GM03348 (cell line): ENCODE measurements at places on chromosomes 6 and 20.

DNA sequence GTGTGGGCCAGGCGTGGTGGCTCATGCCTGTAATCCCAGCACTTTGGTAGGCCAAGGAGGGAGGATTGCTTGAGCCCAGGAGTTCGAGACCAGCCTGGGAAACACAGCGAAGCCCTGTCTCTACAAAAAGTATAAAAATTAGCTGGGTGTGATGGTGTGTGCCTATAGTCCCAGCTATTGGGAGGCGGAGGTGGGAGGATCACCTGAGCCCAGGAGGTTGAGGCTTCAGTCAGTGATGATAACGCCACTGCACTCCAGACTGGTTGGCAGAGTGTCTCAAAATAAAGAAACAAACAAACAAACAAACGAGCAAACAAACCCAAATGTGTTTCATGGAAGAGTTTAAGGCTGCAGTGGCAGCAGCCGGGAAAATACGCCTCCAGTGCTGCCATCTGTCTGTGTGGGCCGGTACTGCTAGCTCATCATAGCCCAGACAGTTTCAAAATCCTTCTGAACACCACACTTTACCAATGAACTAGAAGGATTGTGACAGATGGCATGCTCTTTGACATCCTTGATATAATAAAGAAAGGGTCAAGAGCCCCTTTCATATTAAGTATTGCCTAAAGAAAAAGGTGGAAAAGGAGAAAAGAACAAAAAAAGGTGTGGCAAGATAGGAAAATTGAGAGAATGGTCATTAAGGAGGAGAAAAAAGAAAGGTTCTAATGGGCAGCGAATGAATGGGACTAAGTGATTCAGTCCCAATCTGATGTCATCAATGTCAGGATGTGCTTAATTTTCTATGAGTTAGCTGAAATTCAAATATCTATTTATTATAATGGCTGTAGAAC, 298.6 kb downstream of the SYNE1 start:
- peak; percentile 62 for DNase-seq

GRCh38 chr6:32167154-32167760, 2.9 kb downstream of the EGFL8 start:
- no peak for DNase-seq

- peak; percentile 38 for DNase-seq
These were observed 196.5 kb downstream of the ARHGAP18 start for GRCh38 chr6:129513471-129513870.

DNA sequence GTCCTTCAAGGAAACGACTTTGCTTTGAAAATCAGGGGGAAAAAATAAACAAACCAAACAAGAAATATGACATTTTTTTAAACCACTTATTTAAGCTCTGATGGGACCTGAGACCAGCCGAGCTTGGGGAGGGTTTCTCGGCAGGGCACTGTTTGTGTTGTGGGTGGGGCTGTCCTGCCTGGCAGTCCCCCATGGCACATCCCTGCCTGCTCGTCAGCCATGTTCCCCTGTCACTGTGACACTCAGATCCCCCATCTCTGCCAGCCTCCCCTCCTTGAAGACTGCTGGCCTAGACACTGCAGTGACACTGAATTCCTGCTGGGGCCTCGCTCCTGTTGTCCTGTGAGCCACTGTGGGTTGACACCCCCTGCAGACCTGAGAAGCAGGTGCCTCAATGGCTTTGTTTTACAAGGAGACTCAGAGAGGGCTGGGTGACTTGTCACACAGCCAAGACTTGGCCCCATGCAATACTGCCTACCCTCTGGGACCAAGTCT, 95.1 kb upstream of the PTPN1 start:
- DNase-seq = no peak

- no peak for DNase-seq
These were observed 272.9 kb downstream of the SMOC2 start for GRCh38 chr6:168713839-168714238.

- no peak for DNase-seq
These were observed 29.6 kb downstream of the CAP2 start for GRCh38 chr6:17423026-17423425.

DNA sequence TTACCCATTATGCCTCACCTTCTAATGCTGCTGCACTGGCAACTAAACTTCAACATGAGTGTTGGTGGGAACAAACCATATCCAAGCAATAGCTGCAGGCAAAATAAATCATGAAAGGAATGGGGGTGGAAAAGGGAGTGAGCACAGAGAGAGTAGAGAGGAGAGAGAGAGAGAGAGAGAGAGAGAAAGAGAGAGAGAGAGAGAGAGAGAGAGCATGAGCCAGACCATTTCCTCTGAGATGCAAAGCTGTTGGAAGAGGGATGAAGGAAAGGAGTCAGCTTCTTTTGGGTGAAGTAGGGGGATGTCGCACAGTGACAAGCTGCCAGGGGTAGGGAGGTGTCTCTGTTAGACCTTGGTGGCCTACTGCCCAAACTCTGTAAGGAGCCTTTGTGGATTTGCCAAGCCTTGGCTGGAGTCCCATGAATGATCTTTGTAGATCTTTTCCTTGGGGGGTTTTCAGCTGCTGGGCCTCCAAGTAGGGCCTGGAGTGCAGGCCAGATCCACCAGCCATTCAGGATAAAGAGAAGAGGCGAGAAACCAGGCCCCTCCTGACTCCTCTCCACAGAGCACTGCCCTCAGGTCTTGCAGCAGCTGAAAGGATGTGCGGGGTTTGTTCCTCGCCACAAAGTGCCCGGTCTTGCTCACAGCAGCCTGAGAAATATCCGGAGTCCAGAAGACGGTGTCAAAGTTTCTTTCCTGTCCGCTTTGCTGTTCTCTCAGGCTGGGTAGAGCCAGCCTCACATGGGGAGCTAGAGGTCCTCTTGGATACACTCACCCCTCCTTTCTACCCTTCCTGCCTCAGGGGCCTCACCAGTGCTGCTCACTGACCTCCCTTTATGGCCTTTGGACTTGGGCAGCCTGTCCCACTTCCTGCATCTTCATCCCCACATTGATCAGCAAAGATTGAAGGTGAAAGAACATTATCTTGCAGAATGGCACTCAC, 17.8 kb downstream of the BTBD3 start:
- no peak for DNase-seq

- DNase-seq = no peak
These were observed 69.7 kb upstream of the NHSL1 start for GRCh38 chr6:138568997-138569396.

- no peak for DNase-seq
These were observed 45.1 kb downstream of the KIAA0319 start for GRCh38 chr6:24600903-24601302.

DNA sequence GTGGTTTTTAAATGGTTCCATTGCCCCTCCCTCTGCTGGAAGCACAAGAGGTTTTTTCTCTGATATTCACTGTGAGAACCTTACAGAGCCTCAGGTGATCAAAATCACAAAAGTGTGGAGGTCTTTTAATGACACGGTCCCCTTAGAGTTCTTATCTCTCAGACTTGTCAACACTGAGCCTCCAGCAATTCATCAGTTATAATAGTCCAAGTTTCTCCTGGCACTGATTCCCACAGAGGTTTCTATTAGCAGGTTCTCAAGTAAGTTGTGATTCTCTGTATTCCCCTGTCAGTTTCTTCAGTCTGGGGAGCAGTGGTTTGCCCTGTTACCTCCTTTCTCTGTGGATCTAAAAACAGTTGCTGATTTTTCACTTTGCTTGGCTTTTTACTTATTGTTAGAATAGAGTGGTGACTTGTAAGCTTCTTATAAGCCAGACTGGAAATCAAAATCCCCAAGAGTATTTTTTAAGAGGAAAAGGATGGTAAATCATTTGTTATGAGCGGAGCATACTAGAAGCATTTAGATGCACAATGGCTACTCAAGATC, 157.4 kb upstream of the BMP5 start:
- no peak for DNase-seq

DNA sequence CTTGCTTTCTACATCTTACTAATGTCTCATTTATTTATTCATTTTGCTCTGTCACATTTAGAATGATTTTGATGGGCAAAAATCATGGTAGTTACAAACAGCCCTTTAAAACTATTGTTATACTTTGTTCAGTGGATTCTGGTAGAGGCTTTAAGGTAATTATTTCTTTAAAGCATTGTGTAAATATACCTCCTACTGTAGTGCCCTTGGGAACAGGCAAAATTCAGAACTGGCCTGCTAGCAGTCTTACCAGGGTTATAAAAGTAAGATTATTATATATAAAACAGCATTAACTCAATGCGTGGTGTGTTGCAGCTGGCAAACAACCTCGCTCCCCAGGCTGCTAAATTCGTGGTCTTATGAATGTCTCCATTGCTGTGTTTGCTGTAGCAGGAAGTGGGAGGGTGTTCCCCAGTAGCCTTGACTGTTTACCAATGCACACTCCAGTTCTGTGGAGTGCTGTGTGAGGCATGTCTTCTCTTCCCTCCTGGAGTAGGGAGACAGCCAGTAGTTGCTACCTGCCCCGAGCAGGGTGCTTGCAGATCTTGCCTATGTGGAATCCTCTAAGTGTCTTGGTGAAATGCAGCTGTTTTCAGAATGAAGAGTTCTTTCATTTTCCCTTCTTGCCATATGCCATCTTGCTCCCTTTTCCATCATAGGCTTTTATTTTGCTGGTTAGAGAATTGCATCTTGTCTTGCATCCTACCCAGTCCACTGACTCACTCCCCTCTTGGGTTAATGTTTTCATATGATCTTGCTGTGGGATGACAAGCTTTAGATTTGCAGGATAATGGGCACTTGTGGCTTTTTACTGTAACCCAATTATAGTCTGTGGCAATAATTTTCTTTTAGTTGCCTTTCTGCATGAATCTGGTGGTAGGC, 45.3 kb downstream of the IGF2R start:
- DNase-seq = no peak

DNA sequence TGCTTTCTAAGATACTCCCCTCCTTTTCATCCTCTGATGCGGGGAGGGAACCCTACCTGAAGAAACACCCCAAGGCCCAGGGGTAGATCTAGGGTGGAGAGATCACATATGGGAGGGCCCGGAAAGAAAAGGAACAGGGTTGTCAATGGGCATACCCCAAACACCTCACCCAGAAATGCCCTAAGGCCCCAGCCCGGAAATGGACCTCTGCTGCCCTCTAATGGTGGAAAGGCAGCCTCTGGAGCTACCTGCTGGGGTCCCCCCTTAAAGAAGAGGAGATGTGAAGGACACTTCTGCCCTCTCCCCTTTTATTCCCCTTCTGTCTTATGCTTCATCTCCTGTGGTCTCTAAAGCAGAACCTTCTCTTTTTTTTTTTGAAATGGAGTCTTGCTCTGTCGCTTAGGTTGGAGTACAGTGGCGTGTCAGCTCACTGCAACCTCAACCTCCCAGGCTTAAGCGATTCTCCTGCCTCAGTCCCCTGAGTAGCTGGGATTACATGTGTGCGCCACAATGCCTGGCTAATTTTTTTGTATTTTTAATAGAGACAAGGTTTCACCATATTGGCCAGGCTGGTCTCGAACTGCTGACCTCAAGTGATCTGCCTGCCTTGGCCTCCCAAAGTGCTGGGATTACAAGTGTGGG, 458 bp upstream of the ARMC12 start:
- DNase-seq = peak; percentile 83
